Stimulated activated CD8-positive, alpha-beta memory T cell treated with anti-CD3 and anti-CD28 coated beads, Interleukin-4, amount 100 ng/mL, for 4 hours (primary cell): ENCODE measurements at places on chromosomes 6 and 20.

GRCh38 chr6:9593554-9593953, 821.3 kb downstream of the TFAP2A start:
- no peak for DNase-seq

GRCh38 chr20:64161356-64162238, 2.7 kb upstream of the MYT1 start:
- DNase-seq = no peak

DNA sequence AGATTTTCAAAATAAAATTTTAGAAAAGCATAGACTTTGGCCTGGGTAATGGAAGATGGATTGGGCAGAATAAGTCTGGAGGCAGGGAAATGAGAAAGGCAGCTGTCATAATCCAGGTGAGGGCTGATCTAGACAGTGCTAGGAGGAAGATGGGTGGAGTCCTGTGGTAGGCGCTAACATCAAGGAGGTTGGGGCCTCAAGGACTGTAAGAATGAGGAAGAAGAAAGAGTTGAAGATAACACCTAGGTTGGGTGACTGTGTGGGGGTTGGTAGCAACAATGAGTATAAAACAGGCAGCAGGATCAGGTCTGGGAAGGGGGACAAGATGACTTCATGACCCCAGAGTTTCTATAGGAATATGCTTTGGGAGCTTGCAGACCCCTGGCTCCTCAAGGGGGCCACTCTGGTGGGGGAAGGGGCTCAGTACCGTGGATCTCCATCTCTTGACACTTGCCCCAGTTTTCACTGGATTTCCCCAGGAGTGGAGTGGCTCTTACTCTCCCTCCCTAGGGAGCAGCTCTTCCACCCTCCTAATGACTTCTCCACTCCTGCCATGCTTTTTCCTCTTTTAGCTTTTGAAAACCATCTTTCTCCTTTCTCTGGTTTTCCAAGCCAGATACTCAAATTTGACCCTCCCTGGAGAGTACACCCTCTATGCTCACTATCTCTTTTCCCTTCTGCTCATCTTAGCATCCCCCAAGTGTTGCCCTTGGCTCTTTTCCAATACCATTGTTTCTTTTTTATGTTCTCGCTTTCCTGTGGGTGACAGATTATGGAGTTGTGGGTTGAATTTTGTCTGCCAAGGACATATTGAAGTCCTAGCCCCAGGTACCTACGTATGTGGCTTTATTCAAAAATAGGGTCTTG, 14.8 kb downstream of the TRIM31 start:
- DNase-seq = no peak

DNA sequence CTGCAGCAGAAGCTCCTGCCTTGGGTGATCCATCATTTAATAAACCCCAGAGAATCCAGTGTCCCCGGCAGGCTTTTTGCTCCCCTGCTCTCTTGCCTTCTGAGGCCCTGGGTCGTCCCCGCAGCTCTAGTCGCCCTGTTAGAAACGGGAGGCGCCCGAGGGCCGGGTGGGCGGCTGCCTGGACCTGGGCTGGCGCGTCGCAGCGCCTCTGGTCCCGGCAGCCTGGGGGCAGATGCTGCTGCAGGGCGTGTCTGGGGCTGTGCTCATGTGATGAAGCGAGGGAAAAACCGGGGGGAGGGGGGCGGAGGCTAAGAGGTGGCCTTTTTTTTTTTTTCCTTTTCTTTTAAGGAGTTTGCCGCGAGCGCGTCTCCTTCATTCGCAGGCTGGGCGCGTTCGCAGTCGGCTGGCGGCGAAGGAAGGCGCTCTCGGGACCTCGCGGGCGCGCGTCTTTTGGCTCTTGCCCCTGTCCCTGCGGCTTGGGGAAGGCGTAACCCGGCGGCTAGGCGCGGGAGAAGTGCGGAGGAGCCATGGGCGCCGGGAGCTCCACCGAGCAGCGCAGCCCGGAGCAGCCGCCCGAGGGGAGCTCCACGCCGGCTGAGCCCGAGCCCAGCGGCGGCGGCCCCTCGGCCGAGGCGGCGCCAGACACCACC, 394 bp downstream of the AKAP12 start:
- no peak for DNase-seq

GRCh38 chr6:14730654-14731053, 515.2 kb upstream of the JARID2 start:
- no peak for DNase-seq

- DNase-seq = no peak
Measured at GRCh38 chr6:43170417-43170930, 595 bp upstream of the SRF start.
